Activated gamma-delta T cell treated with anti-CD3 and anti-CD28 coated beads, Interleukin-2, amount 50 U/mL, for 16 hours (primary cell): ENCODE measurements at places on chromosomes 3 and 15.

DNA sequence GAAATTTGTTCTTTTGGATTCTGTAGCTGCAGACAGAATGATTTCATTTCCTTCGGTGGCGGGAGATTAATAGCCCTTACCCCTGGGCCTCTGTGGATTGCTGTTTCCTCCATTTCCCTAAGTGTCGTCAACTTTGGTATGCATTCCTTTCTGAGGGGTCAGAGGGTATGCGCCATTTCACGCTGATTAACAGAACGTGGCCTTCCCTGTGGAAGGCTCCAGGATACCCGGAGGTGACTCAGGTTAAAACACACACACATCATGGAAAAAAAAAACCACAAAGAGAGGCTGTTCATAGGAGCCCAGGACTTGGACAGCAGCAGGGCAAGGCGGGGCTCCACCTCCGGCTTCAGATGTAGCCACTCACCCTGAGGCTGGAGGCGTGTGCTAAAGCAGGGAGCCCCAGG lies 51.9 kb downstream of the EPHB1 start:
- DNase-seq, result no peak

- DNase-seq, result no peak
Measured at GRCh38 chr15:41104234-41104633, 11.8 kb downstream of the INO80 start.

- no peak for DNase-seq
Measured at GRCh38 chr3:57709031-57709430, 16.2 kb upstream of the DENND6A start.

DNA sequence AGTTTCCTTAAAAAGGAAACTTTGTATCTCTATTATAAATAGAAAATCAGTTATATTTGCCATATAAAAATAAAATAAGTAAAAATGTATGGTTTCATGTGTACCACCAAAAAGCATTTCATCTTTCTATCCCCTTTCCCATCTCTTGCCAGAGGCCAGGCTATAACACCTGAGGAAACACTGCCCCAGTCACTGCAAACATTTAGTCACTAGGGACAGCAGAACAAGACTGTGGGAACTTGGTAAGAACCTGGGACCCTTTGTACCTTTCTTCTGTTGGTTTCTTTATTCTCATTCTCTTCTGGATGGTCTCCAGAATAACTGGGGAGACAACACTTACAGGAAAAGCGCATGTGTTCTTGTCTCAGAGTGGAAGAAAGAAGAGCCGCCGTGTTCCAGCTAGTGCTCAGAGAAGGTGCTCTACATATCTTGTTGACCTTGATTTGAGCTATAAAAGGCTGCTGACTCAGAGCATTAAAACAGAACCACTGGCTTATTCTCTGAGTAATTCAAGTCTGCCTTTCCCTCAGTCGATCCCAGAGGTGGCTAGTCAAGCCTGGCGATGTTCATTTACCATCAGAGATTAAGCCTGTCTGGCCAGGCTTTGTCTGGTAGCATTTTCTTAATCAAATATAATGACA lies 361.6 kb downstream of the RBMS3 start:
- no peak for DNase-seq

DNA sequence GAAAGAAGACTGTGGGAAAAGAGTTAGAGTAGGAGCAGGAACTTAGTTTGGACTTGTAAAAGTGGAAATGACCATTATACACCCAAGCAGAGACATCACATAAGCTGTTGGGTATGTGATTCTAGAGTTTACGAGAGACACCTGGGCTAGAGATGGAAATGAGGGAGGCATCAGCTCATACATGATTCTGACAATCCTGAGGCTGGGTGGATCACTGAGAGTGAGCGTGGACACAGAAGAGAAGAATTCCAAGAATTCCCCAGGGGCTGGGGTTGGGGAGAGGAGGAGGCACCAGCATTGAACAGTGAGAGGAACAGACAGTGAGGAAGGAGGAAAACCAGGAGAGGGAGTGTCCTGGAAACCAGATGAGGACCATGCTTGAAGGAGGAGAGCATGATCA lies 113.5 kb downstream of the KCNAB1 start:
- no peak for DNase-seq

DNA sequence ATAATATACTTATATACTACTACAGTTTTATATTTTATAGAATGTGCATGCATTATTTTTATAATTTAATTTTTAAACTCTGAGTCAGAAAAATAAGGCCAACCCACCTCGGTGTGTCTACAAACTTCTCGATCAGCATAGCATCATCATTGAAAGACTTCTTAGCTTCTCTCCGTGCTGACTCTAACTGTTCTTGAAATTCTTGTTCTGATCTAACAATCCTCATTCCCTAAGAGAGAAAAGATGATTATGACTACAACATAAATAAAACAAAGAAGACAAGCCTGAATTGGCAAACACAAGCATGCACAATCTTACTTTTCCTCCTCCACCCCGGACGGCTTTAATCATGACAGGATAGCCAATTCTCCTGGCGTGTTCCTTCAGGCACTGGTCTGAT lies 28.4 kb downstream of the MCCC1 start:
- DNase-seq, result no peak

- peak; percentile 9 for DNase-seq
Measured at GRCh38 chr3:161274691-161275298, 53.7 kb downstream of the NMD3 start.

- no peak for DNase-seq
Measured at GRCh38 chr3:58234516-58234931, 3.1 kb upstream of the ABHD6 start.

GRCh38 chr3:38143511-38143910 lies 5.0 kb downstream of the MYD88 start:
- DNase-seq, result no peak
